Neural crest cell (in vitro differentiated cells): ENCODE measurements at places on chromosomes 16 and 17. TPM values are rescaled to one million over a fixed set of nuclear protein-coding genes. Genes with fewer than 3 reads are reported as not detected.

- no peak for DNase-seq
Observed at GRCh38 chr17:27492470-27492869, 36.2 kb downstream of the KSR1 start.

SEBOX gene
- total RNA-seq = not detected in 2 replicates

LRRC46 gene
- total RNA-seq = 0.84 and 1.4 TPM in 2 replicates

SLC52A1 gene
- total RNA-seq = not detected in 2 replicates

TBC1D26 gene
- 1.9 and 3.0 TPM in 2 replicates for total RNA-seq

DCTPP1 gene
- 91.6 and 94.3 TPM in 2 replicates for total RNA-seq

CHST6 gene
- 22.4 and 23.1 TPM in 2 replicates for total RNA-seq
